ENCODE measurements at places on chromosomes 12 and 14.

DNA sequence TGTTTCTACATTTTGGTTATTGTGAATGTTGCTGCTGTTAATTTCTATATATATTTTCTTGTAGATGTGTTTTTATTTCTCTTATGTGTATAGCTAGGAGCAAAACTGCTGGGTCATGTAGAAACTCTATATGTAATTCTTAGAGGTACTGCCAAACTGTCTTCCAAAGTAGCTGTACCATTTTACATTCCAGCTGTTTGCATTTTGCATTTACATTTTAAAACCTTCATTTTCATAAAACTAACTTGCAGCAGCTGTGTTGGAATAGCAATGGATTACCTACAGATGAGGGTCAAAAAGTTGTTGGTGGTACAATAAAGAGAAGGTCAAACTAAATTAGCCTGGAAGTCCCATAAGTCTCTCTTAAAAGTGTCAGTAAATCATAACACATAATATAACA, 1109.7 kb downstream of the FLRT2 start:
- DNase-seq, result no peak

DNA sequence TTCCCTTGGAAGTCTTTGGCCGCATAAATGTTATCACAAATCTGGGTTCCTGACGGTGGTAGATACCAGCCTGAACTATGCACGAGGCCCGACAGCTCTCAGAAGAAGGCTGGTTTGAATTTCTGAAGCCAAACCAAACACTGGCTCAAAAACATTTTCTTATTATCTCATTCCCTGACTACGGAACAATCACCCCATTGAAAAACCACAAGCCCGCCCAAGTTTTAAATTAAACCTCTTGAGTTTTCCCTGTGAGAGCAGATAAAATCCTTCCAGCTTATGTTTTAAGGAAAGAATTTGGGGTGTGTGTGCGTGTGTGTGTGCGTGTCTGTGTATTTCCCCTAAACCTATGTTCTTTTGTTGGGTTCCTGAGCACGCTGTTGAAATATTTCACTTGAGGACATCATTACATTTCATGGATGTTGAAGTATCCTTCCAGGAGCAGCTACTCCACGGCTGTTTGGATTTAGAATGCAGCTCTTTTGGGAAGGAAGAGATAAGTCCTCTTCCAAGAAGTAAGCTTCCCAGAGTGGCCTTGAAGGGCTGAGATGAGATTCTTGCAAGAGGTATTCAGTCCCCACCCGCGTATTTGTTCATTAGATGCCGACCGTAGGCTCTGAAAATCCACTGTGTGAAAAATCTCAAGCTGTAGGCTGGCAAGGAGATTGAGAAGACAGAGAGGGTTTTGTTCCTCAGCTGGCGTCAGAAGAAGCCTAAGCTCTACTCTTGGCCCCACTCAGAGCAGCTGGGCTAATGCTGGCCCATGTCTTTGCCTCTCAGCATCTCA, 131.0 kb upstream of the NCOR2 start:
- no peak for DNase-seq

GRCh38 chr14:89367779-89368120, 49.3 kb downstream of the FOXN3 start:
- DNase-seq, result no peak

- DNase-seq, result no peak
These were observed 290.0 kb upstream of the NOVA1 start for GRCh38 chr14:26887847-26888246.

DNA sequence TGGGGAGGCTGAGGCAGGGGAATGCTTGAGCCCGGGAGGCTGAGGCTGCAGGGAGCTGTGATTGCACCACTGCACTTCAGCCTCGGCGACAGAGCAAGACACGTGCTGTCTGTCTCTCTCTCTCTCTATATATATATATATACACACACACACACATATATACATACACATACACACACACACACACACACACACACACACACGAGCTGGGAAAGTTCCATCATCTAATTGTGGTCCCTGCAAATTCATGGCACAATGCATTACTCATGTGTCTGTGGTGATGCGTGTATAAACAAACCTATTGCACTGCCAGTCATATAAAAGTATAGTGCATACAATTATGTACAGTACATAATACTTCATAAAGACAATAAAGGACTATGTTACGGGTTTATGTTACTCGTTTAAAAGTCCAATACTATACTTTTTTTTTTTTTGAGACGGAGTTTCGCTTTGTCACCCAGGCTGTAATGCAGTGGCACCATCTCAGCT, 36.6 kb downstream of the WDR89 start:
- DNase-seq, result no peak
